NCI-H524 (cell line): ENCODE measurements at places on chromosomes 7 and 10.

DNA sequence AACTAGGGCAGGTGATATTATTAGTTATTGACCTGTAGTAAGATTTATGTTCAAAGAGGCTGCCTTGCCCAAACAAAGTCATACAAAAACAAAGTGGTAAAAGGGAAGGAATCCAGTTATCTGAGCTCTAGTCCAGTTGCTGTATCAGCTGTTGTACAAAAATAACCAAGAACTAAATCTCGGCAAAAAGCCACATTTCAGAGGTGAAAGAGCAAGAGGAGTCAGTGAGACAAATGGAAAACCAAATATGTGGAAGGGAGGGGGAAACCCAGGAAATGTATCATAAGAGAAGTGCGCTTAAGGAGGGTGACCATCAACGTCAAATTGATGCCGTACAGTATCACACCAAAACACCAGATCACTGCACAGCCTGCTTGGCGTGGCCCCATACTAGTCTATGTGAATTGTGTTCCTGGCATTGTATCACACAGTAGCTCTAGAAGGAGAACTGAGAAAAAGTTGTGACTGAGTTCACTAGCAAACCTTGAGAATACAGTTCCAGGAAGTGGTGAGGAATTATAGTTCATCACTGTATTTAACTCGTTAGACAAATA lies 6.4 kb downstream of the AGBL3 start:
- DNase-seq = no peak

DNA sequence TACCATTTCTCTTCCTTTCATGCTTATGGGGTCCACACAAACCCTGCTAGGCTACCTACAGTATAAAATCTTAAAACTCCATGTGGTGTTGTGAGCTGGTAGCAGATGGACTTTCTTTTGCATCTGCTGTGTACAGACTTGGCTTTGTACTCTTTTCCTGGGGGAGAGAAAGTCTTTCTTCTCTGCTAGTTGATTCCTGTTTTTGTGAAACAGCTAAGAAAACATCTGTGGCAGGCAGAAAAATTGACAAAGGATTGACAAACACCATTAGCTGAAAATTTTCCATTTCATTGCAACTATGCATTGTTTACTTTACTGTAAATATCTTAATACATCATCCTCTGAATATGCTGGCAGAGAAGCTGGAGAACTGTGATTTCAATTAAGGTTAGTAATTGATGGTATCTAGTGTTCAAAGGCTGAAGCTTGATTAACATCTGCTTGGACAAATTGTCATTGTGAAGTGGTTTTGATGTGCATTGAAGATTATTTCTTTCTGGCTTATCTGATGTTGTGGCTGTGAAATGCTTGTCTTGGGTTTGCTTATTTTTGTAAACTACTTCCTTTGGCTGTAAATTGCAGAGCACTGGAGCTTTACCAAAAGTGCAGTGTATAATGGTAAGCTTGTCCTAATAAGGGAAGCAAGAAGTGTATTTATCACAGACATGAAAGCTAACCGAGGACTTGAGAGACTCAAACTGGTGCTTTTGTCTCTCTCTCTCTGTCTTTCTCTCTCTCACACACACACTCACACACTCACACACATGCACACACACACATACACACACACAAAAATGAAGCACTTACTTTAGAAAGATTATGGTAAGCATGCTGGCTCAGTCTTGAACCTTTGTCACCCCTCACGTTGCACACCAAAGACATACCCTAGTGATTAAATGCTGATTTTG lies at the start of gene FOXP2:
FOXP2 (plus strand) TSS at position 660 of the 908 bp plus-strand sequence. CDS start 11,697 bp downstream, outside the sequence.
- DNase-seq = peak; percentile 77

- no peak for DNase-seq
These were observed 35.3 kb upstream of the ADD3 start for GRCh38 chr10:109972372-109973001.

DNA sequence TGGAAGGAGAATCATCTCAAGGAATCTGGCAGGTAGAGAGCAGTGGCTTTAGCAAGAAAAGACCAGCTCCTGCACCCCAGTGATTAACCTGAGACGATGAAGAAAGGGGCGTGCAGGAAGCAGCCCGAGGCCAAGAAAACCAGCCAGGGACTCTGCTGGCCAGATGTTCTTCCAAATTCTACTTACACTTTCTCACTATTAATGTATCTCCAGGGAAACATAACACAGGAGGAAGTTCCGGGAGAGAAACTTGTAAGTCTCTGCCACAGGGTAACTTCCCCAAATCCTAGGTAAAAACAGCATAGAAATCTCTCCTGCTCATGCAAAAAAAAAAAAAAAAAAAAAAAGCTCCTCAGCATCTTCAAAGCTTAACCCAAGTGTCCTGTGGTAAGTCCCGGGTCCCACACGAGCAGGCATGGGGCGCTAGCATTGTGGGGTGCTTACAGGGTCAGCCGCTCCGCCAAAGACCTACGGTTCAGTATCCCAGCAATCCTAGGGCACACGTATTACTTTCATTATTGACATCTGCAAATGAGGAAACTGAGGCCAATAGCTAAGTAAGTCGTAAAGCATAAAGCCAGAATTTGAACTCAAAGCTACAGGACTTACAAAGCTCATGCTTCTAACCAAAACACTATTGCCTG lies 97.2 kb upstream of the GNA12 start:
- DNase-seq = no peak

- no peak for DNase-seq
These were observed 131.6 kb upstream of the AHR start for GRCh38 chr7:17166824-17167379.

DNA sequence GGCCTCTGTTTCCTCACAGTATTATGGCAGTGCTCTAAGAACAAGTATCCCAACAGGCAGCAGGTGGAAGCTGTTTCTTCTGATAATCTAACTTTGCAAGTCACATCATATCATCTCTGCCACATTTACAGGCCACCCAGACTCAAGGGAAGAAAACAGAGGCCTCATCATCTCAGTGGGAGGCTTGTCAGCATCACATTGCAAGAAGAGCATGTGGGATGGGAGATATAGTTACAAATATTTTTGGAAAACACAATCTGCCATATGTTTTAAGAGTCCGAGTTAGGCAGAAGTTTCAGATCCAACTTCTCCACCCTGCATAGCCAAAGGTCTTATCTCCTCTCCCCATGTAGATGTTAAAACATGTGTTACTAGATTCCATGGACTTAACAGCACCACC lies 130.4 kb upstream of the PDE1C start:
- no peak for DNase-seq

- no peak for DNase-seq
These were observed 273.3 kb downstream of the FZD1 start for GRCh38 chr7:91537260-91538152.

DNA sequence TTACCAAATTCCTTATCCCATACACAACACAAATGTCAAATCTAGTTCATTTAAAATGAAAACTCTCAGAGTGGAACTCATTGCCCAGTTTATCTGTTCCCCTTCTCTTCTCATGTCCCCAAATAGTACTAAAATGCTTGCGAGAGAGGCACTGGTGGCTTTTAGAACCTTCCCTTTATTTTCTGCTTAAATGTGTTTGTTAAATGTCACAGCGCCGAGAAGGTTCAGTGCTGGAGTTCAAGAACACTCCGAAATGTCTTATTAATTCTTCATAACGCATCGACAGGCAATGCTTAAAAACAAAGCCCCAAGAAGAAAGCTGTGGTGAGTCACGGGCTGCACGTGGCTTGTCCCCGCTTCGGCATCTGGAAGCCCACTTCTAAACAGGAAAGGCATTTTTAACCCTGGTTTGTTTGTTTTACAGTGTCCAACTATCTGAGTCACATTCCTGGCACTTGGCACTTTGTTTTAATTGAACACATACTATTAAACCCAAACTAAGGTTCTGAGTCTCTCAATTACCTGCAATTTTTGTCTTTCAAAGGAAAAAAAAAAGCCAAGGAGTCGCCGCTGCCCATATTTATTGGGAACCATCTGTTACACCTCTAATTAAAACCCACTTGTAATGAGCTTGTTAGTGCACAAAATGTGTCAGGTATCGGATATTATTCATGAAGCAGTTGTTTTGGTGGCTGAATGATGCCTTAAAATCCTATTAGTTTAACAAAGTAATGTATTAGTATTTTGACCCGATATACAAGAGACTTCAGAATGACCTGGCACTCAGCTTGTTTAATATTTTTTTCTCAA lies 49.9 kb upstream of the MGMT start:
- DNase-seq = peak; percentile 69

DNA sequence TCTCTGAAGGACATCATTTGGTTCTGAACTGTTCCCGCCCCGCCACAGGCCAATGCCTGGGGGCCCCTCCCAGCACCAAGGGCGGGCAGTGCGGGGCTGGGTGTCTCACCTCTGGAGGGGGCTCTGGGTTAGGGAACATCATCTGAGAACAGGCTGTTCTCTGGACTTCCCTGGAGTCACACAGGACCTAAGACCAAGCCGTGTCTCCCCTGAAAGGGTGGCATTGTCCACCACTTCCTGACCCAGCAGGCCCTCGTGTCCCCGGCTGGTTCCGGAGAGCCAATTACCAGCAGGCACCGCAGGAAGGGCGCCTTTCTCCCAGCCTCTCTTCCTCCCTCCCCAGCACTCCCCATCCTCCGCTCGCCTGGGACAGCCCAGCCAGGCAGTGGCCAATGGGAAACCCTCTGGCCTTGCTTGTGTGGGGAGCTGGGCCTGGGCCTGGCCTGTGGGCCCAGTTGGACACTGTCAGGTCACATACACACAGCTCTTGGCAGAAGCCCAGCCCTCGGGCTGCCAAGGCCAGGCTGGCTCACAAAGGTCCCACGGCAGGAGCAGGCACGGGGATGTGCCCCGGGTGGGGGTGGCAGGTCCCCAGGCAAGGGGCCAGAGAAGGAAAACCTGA lies 119.5 kb downstream of the SPDYE5 start:
- no peak for DNase-seq

DNA sequence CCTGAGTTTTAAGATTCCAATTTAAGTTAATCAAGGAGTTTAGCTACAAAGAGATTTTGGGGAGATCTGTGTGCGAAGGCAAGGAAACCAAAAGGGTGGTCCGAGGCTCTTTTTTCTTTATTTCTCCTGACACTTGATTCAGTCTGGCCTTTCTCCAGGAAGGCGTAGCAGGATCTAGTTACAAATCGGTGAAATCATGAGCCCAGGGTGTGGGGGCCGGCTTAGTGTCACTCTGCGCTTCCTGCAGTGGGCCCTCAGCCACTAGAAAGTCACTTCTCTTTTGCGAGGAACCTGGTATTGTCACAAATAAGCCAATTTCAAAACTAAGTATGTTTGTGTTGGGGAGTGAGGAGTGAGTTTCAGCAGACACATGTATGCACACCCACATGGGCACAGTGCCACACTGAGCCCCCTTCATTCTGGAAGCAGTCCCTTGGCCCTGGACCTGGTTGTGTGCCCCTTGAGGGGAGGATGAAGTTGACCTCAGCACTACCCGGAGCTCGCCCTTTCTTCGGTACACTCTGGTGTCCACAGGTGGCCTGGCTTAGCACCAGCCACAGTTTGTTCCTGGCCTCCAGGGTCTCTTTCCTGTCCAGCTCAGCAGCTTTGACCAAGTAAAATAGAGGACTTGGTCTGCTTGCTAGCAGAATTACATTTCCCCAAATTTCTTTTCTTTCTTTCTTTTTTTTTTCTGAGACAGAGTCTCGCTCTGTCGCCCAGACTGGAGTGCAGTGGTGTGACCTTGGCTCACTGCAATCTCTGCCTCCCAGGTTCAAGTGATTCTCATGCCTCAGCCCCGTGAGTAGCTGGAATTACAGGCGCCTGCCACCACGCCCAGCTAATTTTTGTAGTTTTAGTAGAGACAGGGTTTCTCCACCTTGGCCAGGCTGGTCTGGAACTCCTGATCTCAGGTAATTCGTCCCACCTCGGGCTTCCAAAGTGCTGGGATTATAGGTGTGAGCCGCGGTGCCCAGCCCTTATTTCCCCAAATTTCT lies 84.0 kb upstream of the BTBD16 start:
- no peak for DNase-seq

- DNase-seq = peak; percentile 65
These were observed 5.6 kb upstream of the PAX2 start for GRCh38 chr10:100739517-100740368.

DNA sequence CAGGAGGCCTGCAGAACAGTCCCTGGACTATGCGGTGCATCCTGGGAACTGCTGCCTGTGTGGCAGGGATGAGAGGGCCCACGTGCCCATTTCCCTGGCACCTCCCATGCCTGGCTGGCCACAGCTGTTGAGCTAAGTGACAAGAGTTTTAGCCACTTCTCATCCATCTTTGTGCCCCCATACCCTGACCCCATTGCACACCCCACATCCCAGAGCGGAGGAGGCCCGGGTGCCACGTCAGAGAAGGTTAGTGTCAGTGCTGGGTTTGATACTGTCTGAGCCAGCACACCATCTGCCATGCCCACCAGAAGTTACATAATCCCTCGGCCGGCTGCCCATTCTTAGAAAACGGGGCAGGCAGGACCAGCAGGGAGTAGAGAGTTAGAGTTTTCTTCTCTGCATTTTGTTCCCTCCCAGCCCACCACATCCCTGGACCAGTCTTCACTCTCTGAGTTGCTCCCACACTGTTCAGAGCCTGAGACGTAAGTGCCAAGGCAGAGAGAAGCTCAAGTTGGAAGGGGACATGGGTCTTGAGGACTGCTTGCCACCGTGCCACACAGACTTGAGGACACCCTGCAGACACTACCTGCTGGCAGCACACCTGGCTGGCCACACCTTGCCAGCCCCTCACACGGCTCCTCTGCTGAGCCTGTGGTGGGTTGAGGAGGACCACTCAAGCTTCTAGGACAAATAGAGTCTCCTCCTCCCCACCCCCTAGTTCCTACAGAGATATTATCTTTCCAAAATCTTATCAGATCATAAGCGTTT lies 13.1 kb downstream of the UNC5B start:
- DNase-seq = peak; percentile 23

DNA sequence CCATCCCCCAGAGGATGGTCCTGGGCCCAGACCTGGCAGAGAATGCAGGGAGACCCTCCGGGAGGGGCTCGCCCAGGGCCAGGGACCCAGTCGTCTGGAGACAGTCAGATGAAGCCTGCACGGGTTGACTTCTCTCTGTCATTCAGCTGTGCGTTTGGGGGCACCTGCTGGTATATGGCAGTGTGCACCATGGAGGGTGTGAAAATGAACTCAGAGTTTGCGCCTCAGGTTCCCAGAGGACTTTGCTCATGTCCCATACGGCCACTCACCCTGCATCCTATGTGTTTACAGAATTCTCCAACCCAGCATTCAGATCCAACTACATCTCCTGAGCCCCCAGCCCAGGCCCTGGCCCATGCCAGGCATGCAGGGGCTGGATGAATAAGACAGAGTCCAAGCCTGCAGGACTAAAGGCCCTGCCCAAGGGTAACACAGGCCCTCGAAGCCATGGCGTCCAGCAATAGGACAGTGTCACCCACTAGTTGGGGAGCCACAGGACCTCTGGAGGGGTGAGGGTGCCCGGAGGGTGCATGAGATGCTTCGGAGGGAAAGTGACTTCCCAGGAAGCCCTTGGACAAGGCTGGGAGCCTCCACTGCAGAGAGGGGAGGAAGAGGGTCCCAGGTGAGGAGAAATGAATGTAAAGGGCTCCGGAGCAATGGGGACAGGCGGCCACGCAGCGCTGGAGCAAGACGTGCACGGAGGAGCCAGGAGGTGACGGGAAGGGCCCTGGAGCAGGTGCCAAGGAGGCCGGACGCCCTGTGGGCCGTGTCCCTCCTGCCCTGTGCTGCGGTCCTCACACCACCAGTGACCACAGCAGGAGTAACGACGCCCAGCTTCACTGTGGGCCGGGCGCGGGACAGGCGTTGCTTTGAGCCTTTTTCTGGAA lies 36.3 kb downstream of the CALML3 start:
- no peak for DNase-seq

GRCh38 chr10:129372172-129372571 lies 94.9 kb upstream of the MGMT start:
- DNase-seq = no peak
